ENCODE measurements at places on chromosomes 12 and 14.

DNA sequence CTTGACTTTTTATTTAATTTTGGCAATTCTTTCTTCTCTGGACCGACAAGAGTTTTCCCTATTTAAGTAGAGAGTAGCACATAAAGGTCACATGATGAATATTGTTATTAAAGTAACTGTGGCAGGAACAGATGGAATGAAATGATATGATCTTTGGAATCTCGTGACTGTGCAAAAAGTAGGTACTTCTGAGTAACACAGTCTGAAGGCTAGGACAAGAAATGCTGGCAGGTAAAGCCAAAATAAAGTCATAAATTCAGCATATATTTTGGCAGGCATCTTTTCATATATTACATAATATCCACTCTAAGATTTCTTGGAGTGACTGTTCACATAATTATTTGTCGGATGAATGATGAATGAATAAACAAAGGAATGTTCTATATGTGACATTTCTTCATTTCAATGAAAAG, 121.4 kb downstream of the EFCAB11 start:
- no peak for DNase-seq

DNA sequence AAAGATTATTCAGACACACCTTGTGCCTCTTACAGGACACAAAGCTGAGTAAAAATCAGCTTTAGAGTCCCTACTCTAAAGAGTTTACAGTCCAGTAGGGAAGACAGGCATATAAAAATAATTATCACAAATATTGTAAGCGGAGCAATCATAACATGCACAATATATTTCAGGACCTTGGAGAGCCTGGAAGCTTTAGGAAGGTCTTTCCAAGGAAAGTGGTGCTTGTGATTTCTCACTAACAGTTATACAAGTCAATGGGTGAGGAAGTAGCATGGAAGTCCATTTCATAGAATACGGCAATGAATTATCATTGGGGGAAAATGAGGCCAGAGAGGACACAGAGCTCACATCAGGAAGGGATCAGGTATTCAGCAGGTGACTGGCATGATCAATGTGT, 268.3 kb downstream of the C12orf50 start:
- DNase-seq = no peak

DNA sequence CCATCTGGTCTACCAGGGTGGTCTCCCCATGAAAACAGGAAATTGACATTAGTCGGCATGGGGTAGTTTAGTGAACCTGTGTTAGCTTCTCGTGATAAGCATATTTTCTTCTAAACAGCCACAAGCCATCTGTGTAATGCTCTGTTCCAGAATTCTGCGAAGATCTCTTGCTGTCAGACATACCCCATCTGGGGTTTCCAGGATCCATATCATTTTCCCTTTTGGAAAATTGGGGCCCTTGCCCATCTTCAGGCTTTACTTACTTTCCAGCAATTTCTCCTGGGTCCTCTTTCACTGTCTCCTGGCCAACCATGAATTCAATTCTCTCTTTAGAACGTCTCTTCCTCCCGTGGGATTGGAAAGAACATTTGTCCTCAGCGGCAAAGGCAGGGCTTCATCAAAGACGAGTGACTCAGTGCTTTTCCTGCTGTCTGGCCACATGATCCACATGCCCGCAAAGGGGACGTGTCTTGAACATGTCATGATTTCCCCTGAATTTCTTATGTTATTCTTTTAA, 21.4 kb upstream of the NCOR2 start:
- no peak for DNase-seq

DNA sequence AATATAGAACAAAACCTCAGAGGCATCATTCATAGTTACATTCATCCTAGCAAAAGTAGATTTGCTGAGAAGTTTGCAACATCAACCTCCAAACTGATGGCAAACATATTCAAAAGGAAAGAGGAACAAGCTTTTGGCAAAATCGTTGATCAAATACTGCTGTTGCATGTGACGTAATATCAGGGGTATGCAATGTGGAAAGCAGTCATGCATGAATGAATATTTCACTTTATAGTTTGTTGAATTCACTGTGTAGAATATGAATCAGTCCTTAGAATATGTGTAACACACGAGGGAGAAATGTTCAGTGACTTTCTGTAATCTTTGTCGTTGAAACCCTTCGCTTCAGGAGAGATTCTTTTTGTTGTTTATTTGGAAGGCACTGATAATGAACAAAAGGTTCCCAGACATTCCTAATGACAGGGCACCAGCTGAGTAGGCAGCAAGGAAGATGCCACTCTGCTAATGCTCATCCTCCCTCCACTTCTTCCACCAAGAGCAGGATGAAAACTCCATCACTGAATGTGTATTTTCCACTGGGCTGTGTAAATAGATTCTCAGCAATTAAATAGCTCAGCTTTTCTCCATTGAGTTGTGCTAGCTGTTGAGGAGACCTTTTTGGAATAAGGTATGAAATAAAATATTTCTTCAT, 126.1 kb downstream of the PELI2 start:
- no peak for DNase-seq

- DNase-seq = no peak
Observed at GRCh38 chr12:127044836-127045235, 1222.1 kb upstream of the TMEM132C start.

DNA sequence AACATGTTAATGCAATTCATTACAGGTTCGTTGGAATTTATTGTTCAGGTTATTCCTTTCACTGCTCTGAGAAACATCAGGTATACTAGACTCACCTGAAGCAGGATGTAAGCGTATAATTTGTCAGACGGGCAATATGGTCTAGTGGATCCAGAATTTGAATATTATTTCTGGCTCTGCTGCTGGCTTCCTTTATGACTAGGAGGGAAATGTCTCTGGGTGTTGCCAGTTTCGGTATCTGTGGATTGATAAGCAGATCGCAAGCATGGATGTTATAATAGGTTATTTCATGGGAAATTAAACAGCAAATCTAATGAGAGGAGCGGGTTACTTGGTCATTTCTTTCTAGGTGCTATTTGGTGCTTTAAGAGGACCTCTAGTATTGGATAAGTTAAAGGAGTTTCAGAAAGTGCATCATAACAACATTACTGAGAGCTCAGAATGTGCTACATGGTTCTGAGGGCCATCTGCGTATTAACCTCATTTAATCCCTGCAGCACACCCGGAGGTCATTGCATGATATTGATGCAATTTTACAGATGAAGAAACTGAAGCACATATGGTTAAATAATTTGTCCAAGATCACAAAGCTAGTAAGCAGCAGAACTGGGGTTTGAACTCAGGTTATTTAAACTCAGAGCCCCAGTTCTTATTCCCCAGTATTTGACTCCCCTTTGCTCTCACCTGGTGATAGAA, 47.3 kb upstream of the BCAT1 start:
- DNase-seq = no peak

Measured in stimulated activated CD4-positive, alpha-beta T cell treated with anti-CD3 and anti-CD28 coated beads, TNF-alpha, amount 100 ng/mL, for 4 hours (primary cell).